Stimulated activated CD8-positive, alpha-beta memory T cell treated with anti-CD3 and anti-CD28 coated beads, Interleukin-4, amount 100 ng/mL, for 1 hour (primary cell): ENCODE measurements at places on chromosomes 2 and 18.

DNA sequence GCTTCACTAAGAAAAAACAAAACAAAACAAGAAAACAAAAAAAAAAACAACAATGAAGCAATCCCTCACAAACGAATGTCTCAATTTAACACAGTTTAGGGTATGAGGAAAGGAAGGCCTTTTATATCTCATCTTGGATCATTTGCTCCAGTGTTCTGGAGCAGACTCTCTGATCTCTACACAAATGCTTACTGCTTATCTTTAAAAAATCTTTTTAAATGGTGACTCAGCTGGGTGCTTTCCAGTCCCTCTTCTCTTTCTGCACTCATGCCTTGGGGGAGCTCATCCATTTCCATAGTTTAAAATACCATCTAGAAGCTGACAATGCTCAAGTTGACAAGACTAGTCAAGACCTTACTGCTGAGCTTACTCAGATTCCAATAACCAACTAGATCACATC is 56.2 kb downstream of the ETAA1 start:
- no peak for DNase-seq

GRCh38 chr18:46771141-46771540 is 14.3 kb upstream of the ST8SIA5 start:
- no peak for DNase-seq

- DNase-seq = no peak
These were observed 272.5 kb upstream of the KCNJ3 start for GRCh38 chr2:154425994-154426393.

GRCh38 chr2:105241443-105241842 is at the start of gene GPR45:
Gene GPR45, plus strand, starts transcription at chr2:105241743. Its CDS starts 116 bp downstream, at chr2:105241859.
- no peak for DNase-seq

- no peak for DNase-seq
These were observed 208.0 kb downstream of the SRBD1 start for GRCh38 chr2:45403036-45403435.

DNA sequence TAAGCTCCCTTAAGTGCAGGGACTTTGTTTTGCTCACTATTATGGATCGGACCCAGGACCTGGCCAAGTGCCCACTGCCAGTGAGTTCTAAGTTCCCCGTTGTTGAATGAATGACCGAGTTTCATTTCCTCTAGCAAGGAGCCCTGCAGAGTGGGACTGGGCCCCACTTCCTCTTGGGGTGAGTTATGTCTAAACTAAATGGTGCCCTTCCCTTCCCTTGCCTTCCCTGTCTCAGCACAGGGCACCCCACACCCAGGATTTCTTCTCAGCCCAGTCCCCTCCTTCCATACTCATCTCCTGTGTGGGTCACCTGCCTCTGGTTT is 195.3 kb upstream of the HS6ST1 start:
- DNase-seq = no peak

GRCh38 chr2:240139666-240140393 is 628 bp downstream of the OTOS start:
- no peak for DNase-seq

GRCh38 chr2:236107942-236108625 is 60.1 kb downstream of the GBX2 start:
- DNase-seq = no peak

DNA sequence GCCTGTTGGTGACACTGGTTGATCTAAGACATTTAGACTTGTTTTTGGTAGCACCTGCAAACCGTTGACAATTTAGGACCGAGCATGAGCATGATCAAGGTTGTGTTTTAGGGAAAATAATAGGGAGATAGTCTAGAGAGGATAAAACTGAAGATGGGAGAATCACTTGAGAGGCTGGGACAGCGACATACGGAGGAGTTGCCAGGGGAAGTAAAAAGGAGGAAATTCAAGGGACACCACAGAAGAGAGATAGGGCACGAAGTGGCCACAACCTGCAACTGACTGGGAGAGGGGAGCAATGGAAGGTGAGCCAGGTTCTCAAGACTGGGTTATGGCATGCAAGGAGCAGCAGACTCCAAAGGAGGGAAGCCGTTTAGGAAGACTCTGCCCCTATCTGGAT is 1.4 kb upstream of the ATP8B1 start:
- DNase-seq = no peak

DNA sequence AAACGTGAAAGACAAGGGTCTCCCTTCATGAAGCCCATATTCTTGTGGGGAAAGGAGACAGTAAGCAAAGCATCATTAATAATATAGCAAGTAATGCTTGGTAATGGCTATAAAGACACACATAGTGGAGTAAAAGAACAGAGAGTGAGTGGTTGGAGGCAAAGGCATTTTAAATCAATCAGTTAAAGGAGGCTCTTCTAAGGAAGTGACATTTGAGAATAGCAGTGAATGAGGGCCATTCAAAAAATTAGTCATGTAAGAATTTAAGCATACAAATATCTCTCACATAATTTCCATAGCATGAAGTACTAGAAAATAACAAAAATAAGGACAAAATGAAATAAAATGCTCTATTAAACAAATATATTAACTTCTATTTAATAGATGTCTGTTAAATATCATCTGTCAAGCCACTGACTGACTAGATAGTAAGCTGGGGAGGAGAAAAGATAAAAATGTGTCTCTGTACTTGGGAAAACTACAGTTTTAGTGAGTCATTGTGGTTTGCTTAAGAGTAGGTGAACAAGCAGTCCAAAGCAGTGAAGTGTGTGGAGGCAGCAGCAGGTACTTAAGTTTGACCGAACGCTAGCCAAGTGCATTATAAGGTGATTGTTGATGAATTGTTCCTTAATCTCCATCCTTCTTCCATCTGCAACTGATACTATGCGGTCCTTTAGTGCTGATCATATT is 160.1 kb downstream of the PARD3B start:
- DNase-seq = no peak

GRCh38 chr18:3652380-3653262 is 202.6 kb downstream of the TGIF1 start:
- no peak for DNase-seq

DNA sequence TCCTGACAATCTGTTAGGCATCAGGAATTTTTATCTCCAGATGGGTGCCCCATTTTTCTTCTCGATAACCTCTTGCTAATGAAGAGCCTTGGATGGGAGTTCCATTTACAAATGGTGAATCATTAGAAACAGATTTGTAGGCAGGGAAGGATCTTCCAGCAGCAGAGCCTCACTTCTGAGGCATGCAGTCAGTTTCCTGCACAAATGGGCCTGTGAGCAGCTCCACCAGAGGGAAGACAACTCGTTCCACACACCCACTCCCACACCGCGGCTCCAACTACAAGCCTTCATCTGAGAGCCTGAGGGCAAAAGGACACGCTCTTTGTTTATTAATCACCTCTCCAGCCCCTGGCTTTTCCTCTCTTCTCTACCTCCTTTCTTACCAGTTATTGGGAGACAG is 108.5 kb downstream of the CTAGE1 start:
- DNase-seq = no peak

- DNase-seq = no peak
These were observed 86.8 kb upstream of the ST3GAL5 start for GRCh38 chr2:85975581-85975980.

GRCh38 chr2:65316072-65316471 is 88.4 kb downstream of the ACTR2 start:
- no peak for DNase-seq

DNA sequence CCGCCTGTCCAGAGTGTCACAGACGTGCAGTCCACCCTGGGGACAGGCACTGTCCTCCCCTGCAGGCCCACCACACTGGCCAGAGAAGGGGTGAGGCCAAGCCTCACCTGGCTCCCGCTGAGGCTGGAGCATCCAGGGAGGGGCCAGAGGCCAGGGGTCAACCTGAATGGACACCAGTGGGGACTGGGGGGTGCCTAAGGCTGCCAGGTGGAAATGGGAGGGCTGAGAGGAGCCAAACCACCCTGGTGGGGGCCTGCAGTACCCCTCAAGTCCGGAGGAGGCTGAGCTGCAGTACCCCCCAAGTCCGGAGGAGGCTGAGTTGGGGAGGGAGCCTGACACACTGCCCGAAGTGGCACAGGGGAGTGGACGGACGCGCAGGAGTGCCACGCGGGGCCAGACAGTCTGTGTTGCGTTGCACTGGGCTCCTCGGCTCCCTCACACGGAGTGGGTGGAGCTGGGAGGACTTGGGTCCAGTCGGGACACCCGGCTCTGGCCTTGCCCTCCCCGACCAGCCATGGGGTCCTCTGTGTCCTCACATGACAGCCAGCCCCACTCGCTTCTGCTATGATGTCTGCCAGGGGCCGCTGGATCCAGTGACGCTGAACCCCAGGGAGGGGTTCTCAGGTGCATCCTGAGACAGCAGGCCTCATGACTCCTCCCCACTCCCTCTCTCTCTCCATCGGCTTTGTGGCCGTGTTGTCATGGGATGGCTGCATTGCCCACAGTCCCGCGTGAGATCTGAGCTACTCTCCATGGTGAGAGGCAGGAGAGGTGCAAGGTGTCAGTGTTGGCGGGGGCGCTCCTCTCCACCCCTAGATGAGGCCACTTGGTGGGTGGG is 22.3 kb upstream of the GPC1 start:
- no peak for DNase-seq

- no peak for DNase-seq
These were observed 143.7 kb downstream of the ASB1 start for GRCh38 chr2:238570391-238570790.

DNA sequence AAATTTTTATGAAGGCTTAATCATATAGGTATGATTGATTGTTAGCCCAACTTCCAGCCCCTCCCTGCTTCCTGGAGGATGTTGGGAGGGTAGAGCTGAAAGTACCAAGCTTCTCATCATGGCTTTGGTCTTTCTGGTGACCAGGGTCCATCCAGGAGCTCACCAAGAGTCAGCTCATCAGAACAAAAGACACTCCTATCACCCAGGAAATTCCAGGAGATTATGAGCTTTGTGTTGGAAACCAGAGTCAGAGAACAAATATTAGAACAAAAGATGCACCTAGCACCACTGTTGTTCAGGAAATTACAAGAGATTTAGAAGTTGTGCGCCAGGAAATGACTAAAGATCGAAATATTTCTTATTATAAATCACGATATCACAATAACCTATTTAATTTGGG is 119.9 kb upstream of the THUMPD2 start:
- DNase-seq = no peak

GRCh38 chr2:203671876-203672275 is 34.6 kb upstream of the CD28 start:
- DNase-seq = no peak

DNA sequence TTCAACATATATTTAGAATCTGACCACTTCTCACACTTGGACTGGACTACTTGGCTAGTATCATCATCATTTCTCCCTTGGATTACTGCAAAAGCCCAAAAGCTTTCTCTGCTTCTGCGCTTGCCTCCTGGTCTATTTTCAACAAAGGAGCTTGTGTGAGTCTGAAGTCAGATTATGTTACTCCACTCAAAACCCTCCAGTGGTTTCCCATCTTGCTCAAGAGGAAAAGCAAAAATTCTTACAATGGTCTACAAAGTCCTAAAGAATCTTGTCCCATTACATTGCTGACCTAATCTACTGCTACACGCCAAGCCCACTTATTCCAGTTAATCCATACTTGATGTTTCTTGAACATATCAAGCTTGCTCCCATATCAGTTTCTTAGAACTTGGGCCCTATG is 9.6 kb downstream of the PREPL start:
- no peak for DNase-seq

DNA sequence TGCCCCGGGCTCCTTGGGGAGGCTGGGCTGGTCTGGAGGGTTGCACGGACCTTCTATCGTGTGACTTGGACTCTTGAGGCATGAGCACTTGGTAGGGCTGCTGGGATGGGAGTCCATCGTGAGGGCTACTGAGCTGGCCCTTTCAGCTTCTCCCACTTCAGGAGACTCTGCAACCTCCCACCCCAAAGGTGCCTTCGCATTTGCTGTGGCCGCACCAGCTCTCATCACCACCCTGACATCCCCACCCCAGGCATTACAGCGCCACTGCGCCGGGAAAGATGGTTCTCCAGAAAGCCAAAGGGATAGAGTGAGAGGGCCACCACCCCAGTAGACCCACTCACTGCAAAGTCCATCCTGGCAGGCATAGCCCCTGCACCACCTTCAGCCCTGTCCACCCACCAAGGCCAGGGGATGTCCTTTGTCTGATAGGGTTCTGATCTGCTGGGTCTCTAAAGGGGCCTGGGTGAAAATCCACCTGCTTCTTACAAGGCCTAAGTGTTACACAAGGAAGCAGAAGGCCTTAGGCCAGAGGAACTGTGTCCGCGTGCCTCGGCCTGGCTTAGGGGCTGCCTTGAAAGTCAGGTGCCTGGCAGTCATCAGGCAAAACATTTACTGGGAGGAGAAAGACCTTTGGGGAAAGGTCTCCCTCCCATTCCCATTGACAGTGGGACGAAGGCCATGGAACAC is 5.1 kb downstream of the EHD3 start:
- no peak for DNase-seq

GRCh38 chr2:118697781-118698180 is 149.7 kb downstream of the EN1 start:
- DNase-seq = no peak

- DNase-seq = no peak
These were observed 742 bp upstream of the MYO5B start for GRCh38 chr18:50195689-50196088.

- no peak for DNase-seq
These were observed 198.3 kb downstream of the SMAD7 start for GRCh38 chr18:48752478-48752877.

GRCh38 chr2:143334837-143335236 is 205.6 kb downstream of the ARHGAP15 start:
- no peak for DNase-seq

GRCh38 chr2:71801556-71801955 is 346.1 kb downstream of the CYP26B1 start:
- DNase-seq = no peak

- DNase-seq = no peak
These were observed 1.2 kb downstream of the TGOLN2 start for GRCh38 chr2:85326406-85327159.

GRCh38 chr18:3782901-3783300 is 332.9 kb downstream of the TGIF1 start:
- DNase-seq = no peak

GRCh38 chr2:102289129-102289528 is 22.2 kb upstream of the IL1RL1 start:
- DNase-seq = no peak

DNA sequence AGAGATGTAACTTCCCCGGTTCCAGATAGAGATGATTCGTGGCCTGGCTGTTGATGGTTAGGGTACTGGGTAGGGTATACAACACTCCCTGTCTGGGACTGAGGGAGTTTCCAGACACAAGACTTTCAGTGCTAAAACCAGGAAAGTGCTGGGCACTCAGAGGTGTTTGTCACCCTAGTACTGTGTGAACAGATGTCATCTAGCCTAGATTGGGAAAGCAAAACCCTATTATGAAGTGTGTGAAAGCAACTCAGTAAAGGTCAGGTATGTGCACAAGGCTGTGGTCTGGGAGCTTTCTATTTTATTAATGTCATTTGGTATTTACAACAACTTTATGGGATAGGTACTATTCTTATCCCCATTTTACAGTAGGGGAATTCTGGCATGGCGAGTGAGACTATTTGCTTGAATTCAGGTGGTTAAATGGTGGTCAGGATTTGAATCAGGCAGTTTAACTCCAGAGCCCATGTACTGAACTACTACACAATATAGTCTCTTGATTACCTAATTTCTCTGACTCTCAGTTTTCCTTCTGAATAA is 2.6 kb downstream of the BZW1 start:
- DNase-seq = no peak

GRCh38 chr2:231611273-231612108 is 18.8 kb downstream of the TEX44 start:
- peak; percentile 29 for DNase-seq
